ENCODE measurements at places on chromosomes 5 and 9. TPM values are rescaled to one million over a fixed set of nuclear protein-coding genes. Genes with fewer than 3 reads are reported as not detected.

Gene RNF180
- 2.5 TPM for total RNA-seq

Gene ICE1
- total RNA-seq: 47.1 TPM

Gene CER1
- 22.3 TPM for total RNA-seq

Gene PCDHGC4
- 4.0 TPM for total RNA-seq

Gene MPDZ
- 46.9 TPM for total RNA-seq

Gene SCGB3A2
- total RNA-seq: 62.5 TPM

GRCh38 chr5:92861531-92862285, 719.3 kb downstream of the NR2F1-AS1 start:
- H3K27me3 ChIP-seq: no peaks in the 10 kb centered on the region
- H3K4me1 ChIP-seq: no peaks in the 10 kb centered on the region
- no peak overlapping the region for H3K4me3 ChIP-seq
- no peak overlapping the region for H3K27ac ChIP-seq
- no peak for DNase-seq

GRCh38 chr5:141814064-141814964, 63.9 kb downstream of the PCDH1 start:
- no peak overlapping the region for H3K27ac ChIP-seq
- peaks cover 14% of the 10 kb centered on the region for H3K4me1 ChIP-seq
- H3K4me3 ChIP-seq: no peak overlapping the region
- H3K36me3 ChIP-seq: no peaks in the 10 kb centered on the region
- H3K27me3 ChIP-seq: no peaks in the 10 kb centered on the region

DNA sequence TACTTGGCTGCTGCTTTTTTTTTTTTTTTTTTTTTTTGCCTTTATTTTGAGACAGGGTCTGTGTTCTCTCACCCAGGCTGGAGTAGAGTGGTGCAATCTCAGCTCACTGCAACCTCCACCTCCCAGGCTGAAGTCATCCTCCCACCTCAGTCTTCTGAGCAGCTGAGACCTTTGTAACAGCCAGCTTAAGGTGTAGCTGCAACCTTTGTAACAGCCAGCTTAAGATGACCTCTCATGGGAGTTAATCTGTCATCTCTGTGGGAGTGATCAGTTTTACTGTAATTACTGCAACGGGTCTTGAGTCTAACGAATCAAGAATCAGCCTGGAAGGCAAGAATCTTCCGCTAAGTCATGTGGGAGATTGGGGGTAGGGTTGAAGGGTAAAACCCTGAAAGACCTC, 31.6 kb upstream of the SNX2 start:
- no peaks in the 10 kb centered on the region for H3K27me3 ChIP-seq
- H3K27ac ChIP-seq: no peak overlapping the region

GRCh38 chr9:126956917-126957686, 42.5 kb downstream of the RALGPS1 start:
- no peaks in the 10 kb centered on the region for H3K36me3 ChIP-seq
- no peak overlapping the region for H3K4me3 ChIP-seq
- no peak for DNase-seq
- no peak overlapping the region for H3K27ac ChIP-seq
- H3K27me3 ChIP-seq: no peaks in the 10 kb centered on the region

DNA sequence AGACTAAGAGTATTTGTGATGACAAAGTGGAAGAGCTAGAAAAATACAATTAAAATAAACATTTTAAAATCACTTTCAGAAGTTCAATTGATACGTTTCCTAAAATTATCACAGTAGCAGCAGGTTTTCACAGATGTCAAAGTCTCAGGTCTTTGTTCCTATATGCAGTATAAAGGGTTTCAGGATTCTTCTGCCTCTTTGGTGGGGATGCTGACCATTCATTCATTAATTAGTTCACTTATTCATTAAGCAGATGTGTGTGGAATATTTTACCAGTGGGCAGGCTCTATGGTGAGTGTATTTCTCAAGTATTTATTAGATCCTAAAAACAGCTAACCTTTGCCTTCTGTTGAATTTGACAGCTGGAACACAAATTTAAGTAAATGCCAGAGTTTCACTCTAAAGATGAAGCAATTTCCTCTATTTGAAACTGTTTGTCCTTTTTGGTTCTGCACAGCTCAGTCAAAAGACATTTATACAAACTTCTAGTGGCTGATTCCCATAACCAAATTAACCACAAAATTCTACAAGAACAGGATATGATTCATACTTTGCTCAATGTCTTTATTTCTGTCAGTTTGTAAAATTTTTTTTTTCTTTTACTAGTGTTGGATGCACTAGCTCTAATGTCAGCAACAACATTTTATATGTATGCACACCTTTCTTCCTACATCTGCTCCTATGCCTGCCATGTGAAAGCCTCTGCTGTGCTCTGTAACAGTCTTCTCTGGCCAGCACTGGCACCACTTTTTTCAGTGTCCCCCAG, 75.9 kb upstream of the PRR16 start:
- no peak overlapping the region for H3K27ac ChIP-seq
- H3K36me3 ChIP-seq: no peaks in the 10 kb centered on the region
- H3K4me3 ChIP-seq: no peak overlapping the region
- H3K4me1 ChIP-seq: no peaks in the 10 kb centered on the region

- H3K4me3 ChIP-seq: peak overlapping the region; percentile 85
- H3K36me3 ChIP-seq: peaks cover 3% of the 10 kb centered on the region
- H3K4me1 ChIP-seq: no peaks in the 10 kb centered on the region
- DNase-seq: peak; percentile 28
- H3K27me3 ChIP-seq: no peaks in the 10 kb centered on the region
Observed at GRCh38 chr9:128703616-128704355, 1.5 kb downstream of the PKN3 start.

- no peak overlapping the region for H3K4me3 ChIP-seq
- no peaks in the 10 kb centered on the region for H3K27me3 ChIP-seq
- DNase-seq: peak; percentile 39
- no peaks in the 10 kb centered on the region for H3K36me3 ChIP-seq
Observed at GRCh38 chr9:16039218-16039987, 486.6 kb downstream of the CCDC171 start.

Data from H9 (cell line).